ENCODE measurements at places on chromosomes 4 and X.

DNA sequence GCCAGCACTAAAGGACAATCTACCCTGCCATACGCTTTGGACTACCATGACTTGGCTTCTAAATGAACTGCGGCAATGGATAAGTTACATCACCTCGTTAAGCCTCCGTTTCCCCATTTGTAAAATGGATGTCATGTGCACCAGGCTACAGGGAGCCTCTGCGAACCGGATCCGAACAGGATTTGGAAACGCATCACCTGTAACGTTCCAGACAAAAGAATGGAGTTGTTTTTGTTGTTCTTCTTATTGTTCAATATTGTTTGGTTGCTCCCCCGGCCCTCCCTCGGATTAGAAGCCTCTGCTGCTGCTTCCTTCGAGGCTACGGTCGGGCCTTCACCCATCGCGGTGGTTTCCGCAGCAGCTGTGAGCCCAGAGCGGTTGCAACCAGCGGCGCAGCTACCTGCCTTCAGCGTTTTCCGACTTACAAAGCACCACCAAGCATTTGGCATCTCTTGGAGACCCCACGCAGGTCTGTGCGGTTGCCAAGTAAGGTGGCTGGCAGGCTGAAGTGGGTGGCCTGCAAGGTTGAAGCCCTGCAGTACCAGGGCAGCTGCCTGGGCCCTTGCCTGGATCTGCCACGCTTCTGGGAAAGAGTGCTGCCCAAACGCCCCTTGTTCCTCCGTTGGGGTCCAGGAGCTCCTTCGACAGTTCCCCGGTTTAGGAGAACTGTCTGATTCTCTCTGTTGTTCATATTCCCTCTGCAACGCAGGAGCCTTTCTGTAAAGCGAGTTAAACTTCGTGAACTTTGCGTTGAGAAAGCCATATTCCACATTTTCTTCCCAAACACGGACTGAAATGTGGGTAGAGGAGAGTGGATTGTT, 7.1 kb downstream of the NKX3-2 start:
- no peak for DNase-seq

- DNase-seq: no peak
Measured at GRCh38 chr4:88758264-88758663, 60.6 kb upstream of the NAP1L5 start.

- no peak for DNase-seq
Measured at GRCh38 chr4:139027776-139028175, 12.2 kb downstream of the NOCT start.

DNA sequence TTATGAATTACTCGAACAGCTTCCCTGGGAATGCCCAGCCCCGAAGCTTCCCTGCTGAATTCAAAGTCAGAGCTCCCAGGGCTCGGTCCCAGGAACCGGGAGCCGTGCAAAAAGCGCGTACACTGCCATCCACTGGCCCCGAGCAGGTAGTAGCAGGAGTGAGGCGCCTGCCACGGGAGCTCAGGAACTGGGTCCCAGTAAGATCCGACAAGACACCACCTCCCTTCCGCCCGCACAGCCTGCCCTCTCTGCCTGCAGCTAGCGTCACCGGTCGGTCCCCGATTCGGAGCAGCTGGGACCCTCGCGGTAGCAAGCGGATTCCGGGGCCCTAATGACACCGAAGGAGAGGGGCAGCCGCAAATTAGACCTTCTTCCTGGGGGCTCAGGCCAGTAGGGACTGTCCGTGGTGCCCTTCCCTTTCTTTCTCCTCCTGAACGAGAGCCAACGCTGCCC, 1.2 kb downstream of the CORIN start:
- DNase-seq: peak; percentile 77

- no peak for DNase-seq
Measured at GRCh38 chrX:29648161-29648560, 567.2 kb upstream of the MAGEB2 start.

DNA sequence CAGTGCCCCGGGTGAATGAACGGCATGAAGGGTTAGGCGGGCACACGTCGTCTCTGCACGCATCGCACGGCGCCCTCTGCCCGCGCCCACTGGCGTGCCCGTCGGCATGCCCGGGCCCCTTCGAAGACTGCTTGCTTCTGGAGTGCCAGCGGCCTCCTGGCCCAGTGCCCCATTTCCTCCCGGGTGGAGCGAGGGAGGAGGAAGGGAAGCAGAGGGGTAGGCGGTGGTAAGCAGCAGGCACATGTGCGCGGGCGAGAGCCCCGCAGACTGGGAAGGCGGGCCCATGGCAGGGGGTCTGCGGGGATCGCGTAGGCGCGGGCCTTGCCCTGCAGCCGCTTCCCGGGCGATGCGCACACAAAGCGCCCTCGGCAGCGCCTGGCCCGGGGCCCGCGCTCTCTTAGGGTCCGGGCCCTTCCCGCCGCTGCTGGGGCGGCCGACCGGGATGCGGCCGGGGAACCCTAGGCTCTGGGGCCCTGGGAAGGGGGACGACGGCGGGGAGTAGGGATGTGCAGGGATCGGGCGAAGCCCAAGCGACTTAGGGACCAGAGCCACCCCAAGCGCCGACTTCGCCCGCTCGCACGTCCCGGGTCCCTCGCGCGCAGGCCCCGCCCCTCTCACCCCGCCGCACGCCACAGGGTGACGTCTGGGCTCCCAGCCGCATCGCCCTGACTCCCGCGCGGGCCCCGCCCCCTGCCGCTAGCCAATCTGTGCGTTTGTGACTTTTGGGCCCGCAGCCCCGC, 866 bp upstream of the EMD start:
- DNase-seq: no peak

- DNase-seq: no peak
Measured at GRCh38 chrX:132426695-132427281, 62.0 kb downstream of the MBNL3 start.

DNA sequence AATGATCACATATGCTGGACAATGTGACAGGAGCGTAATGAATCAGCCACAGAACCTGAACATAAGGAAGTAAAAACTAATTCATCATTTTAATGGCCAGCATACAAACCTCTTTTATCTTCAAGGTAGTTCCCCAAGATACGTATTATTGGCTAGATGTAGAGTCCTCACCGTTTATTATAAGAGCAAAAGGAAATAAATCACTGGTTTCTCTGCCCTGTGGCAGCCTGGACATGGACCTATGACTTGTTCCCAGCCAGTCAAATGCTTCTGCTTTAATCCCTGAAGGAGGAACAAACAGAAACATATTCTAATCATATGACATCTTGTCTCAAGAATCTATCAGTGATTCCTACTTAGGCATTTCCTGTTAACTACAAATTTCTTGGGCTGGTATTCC, 86.8 kb upstream of the FAM241A start:
- no peak for DNase-seq

GRCh38 chrX:959595-959994, 252.9 kb downstream of the CRLF2 start:
- no peak for DNase-seq

DNA sequence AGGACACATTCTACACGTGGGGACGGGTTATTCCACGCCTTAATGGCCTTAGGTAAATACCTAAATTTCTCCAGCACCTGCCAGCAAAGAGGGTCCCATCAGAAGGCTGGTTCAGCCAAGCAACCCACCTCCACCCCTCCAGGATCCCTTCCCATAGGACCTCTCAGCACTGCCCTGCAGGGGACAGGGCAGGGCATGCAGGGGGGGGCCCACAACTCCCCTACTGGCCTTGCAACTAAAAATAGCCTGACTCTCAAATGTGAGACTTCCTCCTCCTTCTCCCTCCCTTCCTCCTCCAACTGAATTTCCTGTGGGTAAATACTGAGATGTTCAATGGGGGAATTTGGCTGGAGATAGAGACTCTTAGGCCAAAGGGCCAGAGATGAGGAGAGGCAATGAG, 6.3 kb downstream of the LAS1L start:
- no peak for DNase-seq

GRCh38 chrX:105462186-105462585, 241.7 kb upstream of the TEX13A start:
- no peak for DNase-seq

GRCh38 chr4:89894649-89895550, at the start of gene MMRN1:
Gene MMRN1, plus strand, starts transcription at chr4:89894854. Its CDS starts 118 bp downstream, at chr4:89894972.
- DNase-seq: no peak

GRCh38 chrX:95760356-95760755, 924.3 kb upstream of the DIAPH2 start:
- DNase-seq: no peak

DNA sequence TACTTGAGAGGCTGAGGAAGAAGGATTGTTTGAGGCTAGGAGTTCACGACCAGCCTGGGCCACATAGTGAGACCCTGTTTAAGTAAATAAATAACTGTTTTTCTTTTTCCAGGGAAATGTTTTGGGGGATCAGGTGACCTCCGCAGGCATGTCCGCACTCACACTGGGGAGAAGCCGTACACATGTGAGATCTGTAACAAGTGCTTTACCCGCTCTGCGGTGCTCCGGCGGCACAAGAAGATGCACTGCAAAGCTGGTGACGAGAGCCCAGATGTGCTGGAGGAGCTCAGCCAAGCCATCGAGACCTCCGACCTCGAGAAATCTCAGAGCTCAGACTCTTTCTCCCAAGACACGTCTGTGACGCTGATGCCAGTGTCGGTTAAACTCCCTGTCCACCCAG, 30.5 kb downstream of the ZBTB49 start:
- no peak for DNase-seq

DNA sequence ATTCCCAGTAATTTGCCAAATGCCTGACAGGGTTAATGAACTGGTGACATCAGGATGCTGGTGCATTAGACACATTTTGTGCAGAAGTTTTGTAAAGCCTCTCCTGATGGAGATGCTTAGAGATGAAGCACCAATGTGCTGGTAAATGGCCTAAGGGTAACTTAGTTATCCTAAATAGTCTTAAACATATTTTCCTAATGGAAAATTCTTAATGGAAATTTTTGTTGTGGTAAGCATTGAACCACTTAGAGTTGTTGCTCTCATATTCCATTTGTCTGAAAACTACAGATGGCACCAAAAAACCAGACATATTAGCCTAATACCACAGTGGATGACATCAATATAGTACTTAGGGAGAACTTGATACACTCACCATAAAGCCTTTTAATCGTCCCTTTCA, 154.5 kb upstream of the ANK2 start:
- DNase-seq: no peak

DNA sequence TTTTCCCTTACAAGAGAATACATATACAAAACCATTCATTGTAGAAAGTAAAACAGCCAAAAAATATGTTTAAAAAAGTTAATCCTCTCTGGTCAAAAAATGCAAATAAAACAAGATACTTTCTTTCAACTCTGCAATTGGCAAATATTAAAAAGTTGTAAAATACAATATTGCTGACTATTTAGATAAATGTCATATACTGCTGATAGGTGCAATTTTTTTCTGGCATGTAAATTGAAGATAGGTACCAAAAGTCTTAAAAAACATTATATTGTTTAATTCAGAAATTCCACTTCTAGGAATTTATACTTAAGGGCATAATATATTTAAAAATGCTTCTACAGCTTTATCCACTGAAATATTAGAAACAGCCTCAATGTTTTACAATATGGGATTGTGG, 66.4 kb upstream of the TLL1 start:
- DNase-seq: no peak

DNA sequence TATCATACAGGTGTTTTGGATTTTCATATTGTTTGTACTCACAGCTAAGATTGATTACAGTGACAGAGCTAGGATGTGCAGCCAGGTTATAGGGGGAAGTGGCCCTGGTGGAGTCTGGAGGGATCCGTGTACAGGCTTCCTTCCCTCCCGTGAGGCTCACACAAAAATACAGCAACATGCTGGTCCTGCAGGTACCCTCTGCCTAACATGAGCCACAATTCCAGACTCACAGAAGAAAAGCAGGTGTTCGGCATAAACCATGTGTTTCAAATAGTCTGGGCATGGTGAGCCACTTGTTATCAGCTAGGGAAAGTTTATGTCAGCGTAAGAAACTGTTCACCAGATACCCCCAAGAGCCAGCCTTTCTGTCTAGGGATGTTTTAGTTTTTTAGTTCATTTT, 82.9 kb downstream of the HTT start:
- DNase-seq: no peak

DNA sequence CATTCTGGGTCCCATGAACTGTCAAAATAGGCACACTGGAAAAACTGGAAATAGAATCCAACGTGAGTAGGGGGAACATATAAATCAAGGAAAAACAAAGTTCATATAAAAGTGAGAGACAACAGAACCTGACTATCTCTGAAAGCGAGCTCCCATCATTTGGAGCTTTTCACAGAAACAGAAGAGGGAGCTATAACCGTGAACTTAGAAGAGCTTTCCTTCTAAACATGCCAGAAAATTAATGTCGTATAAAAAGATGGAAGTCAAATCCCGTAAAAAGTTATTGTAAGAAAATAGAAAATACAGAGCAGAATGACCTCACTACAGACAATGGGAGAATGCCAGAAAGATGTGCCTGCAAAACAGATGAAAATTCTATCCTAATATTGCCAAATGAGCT, 23.9 kb upstream of the HSD17B10 start:
- no peak for DNase-seq

- DNase-seq: no peak
Measured at GRCh38 chrX:38437093-38437492, 84.7 kb downstream of the OTC start.

DNA sequence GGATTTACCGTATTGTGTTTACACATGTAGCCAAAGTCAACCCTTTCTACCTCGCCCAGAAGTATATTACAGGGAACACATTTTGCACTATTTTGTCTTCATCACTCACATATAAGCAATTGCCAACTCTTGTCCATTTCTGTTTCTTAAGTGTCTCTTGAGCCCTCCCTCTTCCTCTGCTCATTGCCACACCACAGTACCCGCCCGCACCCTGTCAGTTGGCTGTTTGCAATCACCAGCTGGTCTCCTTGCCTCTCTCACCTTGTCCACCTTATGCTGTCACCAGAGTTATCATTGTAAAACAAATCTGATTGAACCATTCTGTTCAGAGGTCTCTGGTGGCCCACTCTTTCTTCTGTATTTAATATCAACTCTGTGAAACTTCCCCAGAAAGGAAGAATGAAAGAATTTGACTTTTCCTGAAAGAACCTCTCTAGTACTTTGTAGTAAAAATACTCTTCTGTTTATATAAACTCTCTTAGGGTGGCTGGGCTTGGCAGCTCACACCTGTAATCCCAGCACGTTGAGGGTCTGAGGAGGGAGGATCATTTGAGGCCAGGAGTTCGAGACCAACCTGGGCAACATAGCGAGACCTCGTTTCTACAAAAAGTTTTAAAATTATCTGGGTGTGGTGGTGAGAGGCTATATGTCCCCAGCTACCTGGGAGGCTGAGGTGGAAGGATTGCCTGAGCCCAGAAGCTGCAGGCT, 50.2 kb downstream of the ING2 start:
- DNase-seq: no peak

DNA sequence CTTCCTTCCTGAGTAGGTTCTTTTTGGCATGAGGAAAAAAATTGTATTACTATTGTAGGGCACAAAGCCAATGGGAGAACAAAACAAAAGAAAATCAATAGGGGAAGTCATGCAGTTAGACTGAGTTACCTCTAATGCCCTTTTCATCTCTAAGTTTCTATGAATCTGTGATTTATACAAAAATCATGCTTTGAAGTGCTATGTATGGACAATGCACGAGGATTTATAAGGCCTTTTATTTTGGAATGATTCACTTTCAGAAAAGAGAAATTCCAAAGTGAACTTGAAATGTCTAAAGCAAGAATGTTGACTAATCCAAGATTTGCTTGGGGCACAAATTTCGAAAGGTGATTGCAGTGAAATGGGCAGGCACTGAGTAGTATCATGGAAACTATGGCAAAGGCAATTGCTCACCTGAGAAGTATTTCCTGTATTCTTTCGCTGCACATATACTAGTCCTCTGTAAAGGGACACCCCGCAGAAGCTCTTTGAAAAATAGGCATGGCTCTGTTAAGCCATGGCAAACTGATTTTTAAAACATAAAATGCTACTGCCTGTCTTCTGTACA, 52.8 kb downstream of the ADGRG4 start:
- peak; percentile 28 for DNase-seq

GRCh38 chr4:3719836-3720235, 46.3 kb upstream of the ADRA2C start:
- DNase-seq: no peak

GRCh38 chr4:99855678-99856077, 38.5 kb downstream of the LAMTOR3 start:
- DNase-seq: no peak
